Stimulated activated CD8-positive, alpha-beta memory T cell treated with anti-CD3 and anti-CD28 coated beads, Interleukin-15, amount 100 ng/mL, for 24 hours (primary cell): ENCODE measurements at places on chromosomes 4 and X.
A peak's percentile ranks its signal among the peaks of the same experiment; 100 is the strongest.

DNA sequence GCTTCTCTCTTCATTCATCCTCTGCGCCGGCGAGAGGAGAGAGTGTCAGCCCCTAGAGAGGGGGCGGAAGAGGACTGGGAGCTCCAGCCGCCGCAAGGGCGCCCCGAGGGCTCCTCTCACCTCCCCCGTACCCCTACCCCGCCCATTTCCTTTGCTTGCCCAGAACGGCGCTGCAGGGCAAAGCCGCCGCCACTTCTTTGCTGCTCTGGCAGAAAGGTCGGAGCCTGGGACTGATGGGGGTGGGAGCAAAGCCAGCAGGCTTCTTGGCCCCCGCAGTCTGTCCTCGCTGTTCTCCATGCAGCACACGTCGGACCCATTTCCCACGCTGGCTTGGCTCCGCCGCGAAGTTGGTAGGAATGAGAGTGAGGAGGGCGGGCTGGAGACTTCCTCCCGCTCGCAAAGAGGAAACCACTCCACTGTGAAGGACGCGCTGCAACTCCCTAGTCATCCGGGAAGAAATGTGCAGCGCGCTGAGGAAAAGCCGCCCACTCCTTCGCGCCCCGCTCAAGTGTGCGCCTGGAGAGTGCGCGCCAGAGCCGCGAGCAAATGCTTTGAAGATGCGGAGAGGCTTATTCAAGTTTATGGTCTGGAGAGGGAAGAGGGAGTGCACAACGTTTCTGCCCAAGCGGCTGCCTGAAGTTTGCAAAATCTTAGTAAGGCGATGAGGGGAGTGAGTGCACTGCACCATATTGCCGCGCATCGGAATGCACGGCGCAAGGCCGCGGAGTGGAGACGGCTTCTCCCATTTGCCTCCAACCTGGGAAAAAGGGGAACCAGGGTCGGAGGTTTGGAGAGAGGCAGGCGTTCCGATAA is 2.8 kb upstream of the PCDH7 start:
- no peak for DNase-seq

GRCh38 chrX:39157006-39157405 is 355.7 kb downstream of the MID1IP1 start:
- no peak for DNase-seq

DNA sequence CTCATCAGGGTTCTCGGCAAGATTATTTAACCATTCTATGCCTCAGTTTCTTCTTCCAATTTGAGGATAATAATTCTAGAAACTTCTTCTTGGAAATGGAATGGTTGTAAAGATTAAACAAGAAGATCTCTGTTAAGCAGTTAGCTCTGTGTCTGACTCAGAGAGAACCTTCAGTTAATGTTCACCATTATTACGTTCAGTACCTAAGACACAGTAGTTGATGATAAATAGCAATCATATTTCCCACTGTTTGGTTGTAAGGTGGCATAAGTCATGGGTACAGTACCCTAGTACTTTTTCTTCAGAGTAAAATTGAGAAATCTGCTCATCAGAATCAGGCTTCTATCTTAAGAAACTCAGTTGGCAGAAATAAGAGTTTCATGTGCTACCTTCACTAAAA is 366.5 kb upstream of the BOD1L1 start:
- DNase-seq, result no peak

DNA sequence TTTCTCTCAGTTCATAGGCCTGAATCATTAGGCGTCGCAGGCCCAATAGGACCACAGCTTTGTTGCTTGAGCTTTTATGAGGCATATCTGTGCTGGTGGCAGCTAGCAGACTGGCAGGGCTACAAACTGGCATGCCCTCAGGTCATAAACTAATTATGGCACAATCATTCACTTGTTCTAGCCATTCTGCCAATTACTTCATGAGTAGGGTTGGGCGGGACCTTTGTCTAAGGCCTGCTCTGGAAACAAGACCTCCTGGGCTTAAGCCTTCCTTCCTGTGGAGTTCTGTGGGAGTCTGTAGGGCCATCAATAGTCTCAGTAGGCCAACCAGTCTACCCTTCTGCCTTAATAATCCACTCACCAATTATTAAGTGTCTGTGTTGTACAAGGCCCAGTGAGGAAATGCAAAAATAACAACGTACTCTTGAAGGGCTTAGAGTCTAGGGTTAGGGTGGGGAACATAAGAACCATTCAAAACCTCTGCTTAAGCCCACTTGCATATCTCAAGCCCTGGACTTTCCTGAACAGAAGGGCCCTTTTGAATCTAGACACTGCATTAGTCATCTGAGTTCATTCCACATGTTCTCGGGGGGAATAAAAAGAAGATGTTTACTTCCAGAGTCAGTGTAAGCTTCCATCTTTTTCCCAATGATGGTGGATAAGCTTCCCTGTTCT is 44.5 kb downstream of the SHROOM4 start:
- no peak for DNase-seq

DNA sequence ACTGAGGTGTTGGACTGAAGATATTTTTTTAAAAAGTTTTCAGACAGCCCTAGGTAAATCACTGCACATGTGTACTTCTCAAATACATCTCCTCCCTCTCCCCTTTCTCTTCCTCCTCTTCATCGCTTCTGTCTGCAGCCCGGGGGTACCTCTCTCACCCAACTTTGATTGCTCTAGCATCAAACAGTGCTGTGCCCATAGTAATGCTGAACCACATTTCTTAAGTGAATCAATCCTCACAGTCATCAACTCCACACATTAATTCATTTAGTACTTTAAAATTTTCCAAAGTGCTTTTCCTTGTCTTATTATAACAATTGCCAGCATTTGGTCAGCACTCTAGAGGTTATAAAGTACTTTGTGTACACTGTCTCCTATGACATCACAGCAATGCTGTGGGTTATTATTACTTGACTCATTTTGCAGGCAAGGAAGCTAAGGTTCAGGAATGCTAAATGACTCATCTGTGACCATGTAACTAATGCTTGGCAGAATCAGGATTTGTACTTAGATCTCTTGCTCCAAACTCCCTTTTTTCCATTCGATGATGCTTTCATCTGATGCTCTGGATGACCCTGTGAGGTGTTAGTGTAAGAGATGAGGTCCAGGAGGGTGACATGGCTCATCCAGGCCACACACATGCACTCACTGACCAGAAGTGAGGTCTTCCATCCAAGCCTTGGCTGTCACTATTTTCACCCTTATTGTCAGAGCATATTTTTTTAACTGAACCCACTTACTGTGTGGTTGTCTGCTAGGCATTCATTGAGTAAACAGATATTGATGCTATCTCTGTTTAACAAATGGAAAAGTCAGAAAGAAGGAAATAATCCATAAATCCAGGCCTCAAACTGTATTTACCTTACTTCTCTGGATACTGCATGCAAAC is 58.8 kb downstream of the RHOH start:
- DNase-seq, result no peak

- DNase-seq, result no peak
These were observed 18.5 kb downstream of the TMEM164 start for GRCh38 chrX:110021258-110022022.

DNA sequence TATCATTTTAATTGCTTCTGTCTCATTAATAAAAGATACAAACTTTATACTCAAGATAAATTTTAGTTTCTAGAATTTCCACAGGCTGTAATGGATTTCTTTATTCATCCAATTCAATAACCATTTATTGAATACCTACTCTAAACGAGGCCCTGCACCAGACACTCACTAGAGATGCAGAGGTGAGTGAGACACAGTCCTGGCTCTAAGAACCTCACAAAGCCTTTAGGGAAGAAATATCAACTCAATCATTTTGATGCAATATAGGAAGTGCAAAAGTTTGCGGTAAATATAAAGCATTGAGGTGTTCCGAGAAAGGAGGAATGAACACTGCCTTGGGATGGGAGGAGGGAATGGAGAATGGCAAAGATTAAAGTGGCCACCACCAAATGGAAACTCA is 81.6 kb upstream of the SH3RF1 start:
- no peak for DNase-seq

- no peak for DNase-seq
These were observed 82.7 kb downstream of the MXRA5 start for GRCh38 chrX:3263681-3264126.

- no peak for DNase-seq
These were observed 28.6 kb upstream of the TAF9B start for GRCh38 chrX:78168065-78168464.

- DNase-seq, result no peak
These were observed 129.3 kb downstream of the CPEB2 start for GRCh38 chr4:15131551-15131950.

- no peak for DNase-seq
These were observed 65.7 kb upstream of the KCNIP4 start for GRCh38 chr4:22014222-22014741.

- DNase-seq, result no peak
These were observed 113.6 kb downstream of the NFKB1 start for GRCh38 chr4:102614801-102615200.

DNA sequence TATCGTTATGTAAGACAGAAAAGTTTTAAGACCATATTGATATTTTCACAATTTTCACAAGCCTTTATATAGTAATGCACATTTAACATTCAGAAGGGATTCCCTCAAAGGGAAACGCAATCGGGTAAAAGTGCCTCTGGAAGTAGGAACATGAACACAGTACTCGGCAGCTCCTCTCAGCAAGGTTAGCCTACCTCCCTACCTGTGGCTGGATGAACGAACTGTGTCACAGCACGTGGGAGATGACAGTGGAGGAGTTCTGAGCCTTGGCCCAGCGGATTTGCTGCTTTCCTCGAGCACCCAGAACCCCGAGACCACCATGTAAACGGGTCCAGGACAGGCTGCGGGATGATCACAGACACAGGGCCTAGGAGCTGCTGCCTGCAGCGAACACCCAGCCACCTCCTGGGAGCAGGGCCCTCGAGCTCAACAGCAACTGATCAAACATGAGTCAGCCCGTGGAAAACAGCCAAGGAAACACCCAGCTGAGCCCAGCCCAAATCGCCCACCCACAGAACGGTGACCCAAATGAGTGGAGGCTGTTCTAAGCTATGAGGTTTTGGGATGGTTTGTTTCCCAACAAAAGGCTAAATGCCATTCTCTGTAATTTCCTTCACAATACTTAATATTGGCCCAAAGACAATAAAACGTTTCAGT is 30.4 kb downstream of the FAT1 start:
- no peak for DNase-seq

GRCh38 chrX:18887825-18888212 is 96.1 kb downstream of the PHKA2 start:
- no peak for DNase-seq

DNA sequence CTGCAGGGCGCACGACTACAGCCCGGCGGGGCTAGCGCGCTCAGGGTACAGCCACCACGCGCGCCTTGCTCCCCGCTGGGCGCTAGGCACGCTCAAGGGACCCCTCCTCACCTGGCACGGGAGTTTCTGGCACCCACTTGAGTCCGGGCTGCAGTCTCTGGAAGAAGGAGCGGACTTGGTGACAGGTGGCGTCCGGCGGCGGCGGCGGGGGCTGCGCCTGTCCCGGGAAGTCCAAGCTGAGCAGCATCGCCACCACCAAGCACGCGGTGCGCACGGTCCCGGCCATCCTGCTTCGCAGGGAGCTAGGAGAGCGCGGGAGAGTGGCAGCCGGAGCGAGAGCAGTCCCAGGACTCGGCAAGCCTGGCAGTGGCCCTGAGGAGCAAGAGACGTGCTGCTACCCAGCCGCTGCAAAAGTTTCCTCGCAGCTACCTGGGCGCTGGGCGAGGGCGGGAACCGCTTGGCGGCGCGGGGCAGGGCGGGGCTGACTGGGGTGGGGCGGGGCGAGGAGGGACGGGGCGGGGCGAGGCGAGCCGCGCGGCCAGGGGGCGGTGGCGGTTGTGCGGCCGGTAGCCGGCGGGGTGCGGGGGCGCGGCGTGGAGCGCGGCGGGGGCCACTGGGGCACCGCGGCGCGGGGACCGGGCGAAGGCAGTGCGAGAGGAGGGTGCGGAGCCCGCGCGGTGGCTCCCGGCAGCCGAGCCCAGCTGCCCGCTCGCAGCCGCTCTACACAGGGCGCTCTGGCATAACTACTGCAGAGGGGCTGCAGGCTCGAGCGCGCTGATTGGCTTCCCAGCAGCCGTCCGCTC is at the start of gene GPC3:
Gene GPC3 (minus strand): TSS at position 431 of the 803 bp plus-strand sequence.
- peak; percentile 5 for DNase-seq

GRCh38 chr4:110515676-110516075 is 39.7 kb downstream of the ENPEP start:
- DNase-seq, result no peak

DNA sequence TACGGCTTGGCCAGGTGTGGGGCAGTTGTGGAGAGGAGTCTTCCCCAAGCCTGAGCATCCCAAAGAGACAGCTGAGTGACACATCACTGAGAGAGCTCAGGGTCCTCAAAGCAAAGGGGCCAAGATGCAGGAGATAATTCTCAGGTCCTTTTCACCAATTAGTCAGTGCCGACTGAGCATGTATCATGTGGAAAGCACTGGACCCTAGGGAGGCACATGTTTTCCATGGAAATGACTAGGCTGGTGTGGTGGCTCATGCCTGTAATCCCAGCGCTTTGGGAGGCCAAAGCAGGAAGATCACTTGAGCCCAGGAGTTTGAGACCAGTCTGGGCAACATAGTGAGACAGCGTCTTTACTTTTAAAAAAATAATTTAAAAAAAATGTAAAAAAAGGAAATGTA is 67.3 kb upstream of the PRPS1 start:
- no peak for DNase-seq

DNA sequence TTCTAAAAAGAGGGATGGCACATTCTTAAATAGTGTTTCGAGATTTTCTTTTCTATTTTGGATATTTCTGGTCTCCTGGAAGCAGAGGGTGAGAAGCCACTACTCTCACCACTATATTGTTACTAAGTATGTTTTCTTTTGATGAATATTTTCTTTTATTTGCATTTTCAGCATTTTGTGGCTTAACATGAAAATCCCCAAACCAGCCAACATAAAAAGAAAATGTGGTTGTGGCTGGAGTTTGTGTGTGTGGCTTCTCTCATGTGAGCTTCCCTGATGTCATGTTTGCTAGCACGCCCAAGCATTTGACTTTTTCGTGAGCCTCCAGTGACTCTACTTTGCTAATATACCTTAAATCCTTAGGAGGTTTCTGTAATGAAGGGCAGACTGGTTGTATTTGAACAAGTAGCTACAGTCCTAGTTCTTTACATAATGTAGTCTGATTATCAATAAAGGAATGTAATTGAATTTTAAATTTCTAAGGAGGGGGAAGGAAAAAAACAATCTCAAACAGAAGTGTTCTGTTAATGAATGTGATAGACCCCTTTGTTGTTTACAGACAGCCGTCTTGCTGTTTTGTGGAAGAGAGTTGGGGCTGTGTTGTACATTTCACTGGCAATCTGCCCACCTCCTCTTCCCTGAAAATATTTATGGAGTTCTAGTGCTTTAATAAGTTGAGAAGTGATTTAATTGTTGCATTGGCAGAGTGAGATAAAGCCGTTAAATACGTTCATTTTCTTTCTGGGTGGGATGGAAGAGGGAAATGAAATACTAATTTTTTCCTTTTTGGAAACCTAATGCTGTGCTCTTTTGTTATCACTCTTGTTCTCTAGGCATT is 114.6 kb downstream of the ARHGAP10 start:
- DNase-seq, result no peak
